MCF 10A (cell line): ENCODE measurements at places on chromosomes 4 and X. TPM values are rescaled to one million over a fixed set of nuclear protein-coding genes. Genes with fewer than 3 reads are reported as not detected.

DNA sequence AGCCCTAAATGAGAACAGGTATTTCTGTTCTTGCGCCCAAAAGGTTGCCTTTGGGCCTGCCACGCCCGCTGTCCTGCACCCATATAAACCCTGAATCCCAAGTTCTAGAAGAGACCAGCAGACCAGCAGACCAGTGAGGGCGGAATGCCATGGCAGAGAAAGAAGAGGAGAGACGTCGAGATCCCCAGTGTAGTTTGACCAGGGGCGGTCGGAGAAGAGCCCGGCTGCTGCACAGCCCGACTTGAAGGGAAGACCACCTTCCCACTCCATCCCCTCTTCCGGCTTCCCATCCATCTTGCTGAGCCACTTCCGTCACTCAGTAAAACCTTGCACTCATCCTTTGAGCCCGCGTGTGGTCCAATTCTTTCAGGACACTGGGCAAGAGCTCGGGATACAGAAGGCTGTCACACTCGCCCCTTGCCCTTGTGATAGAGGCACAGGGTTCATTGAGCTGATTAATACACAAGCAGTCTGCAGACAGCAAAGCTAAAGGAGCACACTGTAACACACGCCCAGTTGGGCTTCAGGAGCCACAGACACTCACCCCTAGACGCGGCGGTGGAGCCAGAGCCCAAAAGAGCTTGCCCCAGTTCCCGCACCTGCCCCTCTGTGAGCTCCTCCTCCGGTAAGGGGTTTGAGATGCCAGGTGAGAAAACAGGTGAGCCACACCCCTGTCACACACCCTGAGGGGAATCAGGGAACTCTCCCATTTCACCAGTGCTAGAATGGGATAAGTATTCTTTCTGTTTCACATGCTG is 230.8 kb downstream of the PCDH10 start:
- DNase-seq = no peak

GRCh38 chr4:84948056-84948455 is 18.4 kb downstream of the WDFY3 start:
- DNase-seq = no peak

GRCh38 chr4:110139111-110139510 is 59.3 kb downstream of the ELOVL6 start:
- no peak for DNase-seq

GRCh38 chr4:7533267-7533666 is 98.5 kb upstream of the PSAPL1 start:
- no peak for DNase-seq

DNA sequence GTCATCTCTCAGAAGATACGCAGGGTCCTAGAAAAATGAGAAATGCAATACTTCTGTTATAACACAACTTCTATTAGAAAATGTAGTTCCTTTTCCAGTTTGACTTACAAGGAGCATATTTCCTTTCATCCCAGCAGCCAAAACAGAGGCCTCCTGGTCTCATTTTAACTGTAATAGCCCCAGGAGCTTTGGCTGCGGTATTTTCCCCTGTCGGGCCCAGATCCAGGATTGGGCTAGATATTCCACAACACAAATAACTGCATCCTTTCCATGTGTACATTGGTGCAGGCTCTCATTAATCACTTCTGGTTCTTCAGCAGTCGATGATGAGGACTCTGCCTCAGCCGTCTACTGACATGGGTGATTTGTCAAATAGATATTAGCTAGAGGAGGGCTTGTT is 166.1 kb downstream of the TENM3 start:
- no peak for DNase-seq

DNA sequence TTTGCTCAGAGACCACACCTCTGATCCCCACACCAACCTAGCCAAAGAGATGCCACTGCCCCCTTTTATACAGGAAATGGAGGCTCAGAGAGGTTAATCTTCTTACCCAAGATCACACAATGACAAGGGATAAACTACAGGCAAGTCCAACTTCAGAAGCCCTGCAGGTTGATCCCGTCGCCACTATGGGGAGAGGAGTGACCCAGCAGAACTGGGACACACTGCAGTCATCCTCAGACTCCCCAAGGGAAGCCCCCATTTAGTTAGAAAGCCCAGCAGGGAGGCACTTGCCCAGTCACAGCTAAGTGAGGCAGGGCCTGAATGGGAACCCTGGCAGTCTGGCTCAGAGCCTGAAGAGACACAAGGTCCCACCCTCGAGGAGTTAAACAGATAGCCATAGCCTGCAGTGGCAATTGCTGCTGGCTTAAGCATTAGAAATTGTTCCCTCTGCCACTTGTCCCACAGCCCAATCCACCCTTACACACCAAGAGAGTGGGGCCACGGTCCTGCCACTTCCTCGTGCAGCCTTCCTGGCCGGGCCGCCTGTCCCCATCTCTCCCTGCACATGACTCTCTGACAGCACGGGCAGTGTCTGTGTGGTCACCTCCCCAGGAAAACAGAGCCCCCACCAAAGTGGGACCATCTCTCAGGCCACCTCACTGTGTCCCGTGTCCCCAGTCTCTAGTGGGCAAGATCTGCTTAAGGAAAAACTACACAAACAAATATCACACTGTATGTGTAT is 2.7 kb downstream of the JAKMIP1 start:
- DNase-seq = no peak

Gene ART3
- total RNA-seq = 0.83 TPM in 1 of 2 replicates, not detected in the other

- no peak for DNase-seq
These were observed 57.5 kb downstream of the TEC start for GRCh38 chr4:48212165-48212564.

Gene UNC5C
- not detected in 2 replicates for total RNA-seq

- DNase-seq = no peak
These were observed 1689.5 kb upstream of the PCDH10 start for GRCh38 chr4:131459430-131460101.

DNA sequence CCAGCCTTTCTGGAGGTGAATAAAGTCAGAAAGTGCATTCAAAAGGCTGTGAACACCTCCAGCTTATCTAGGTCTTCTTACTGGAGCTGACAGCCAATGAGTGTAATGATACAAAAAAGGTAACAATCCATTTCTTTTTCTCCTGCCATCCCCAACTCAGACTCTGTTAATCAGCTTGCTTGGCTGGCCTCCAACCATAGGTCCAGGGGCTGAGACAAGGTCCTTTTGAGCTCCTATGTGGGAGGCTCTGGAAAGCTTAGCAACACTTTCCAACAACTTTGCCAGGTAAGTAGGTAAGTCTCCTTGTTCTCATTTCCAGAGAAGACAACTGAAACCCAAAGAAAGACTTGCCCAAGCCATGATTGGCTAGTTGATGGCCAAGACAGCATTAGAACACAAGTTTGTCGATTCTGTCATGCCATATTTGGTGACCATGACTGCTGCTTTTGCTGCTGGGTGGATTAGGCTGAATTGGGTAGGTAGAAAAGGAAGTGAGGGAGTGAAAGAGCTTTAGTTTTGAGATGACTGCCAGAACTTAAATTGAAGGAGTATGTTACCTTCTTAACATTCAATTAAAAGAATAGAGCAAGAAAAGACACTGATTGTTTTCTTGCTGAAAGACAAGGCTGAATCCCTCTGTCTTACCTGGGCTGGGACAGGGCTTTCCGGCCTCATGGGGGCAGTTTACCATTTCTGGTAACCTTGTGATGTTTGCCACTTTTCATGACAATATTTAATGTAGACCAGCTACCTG is 22.8 kb downstream of the VSIG4 start:
- no peak for DNase-seq
